ENCODE measurements at places on chromosomes 6 and 20.
A peak's percentile ranks its signal among the peaks of the same experiment; 100 is the strongest.

- DNase-seq: no peak
These were observed 243.7 kb downstream of the UTRN start for GRCh38 chr6:144528743-144529425.

DNA sequence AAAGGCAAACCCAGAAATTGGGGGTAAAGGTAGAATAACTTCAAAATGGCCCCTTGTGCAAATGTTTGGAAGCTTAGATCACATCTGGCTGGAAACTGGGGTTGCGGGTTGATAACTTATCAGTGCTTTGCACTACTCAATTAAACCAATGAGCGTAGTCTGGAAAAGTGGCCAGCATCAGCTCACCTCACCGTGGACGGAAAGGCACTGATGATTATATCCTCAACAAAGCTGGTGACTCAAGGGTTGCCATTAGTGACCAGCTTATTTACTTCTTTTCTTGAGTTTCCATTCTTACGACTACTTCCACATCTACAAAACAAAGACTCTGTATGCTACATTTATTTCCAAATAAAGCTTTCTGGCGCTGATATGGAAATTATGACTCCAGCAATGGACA lies 198.5 kb upstream of the HEY2 start:
- DNase-seq: no peak

DNA sequence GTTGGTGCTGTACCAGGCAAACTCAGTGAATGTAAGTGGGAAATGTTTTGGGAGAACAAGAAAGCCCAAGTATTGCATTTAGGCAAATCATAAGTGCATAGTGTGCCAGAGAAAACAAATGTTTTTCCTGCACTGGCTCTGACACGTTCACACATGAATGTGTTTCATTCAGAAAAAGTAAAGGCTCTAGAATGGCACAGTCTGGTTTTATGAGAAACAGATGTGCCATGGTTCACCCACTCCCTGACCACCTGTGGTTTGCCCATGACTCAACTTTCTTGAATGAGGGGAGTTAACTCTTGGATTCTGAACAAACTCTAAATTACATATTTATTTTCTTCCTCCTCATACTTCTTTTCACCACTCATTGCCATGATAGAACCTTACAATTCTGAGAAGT lies 126.9 kb downstream of the KCNQ5 start:
- DNase-seq: no peak

DNA sequence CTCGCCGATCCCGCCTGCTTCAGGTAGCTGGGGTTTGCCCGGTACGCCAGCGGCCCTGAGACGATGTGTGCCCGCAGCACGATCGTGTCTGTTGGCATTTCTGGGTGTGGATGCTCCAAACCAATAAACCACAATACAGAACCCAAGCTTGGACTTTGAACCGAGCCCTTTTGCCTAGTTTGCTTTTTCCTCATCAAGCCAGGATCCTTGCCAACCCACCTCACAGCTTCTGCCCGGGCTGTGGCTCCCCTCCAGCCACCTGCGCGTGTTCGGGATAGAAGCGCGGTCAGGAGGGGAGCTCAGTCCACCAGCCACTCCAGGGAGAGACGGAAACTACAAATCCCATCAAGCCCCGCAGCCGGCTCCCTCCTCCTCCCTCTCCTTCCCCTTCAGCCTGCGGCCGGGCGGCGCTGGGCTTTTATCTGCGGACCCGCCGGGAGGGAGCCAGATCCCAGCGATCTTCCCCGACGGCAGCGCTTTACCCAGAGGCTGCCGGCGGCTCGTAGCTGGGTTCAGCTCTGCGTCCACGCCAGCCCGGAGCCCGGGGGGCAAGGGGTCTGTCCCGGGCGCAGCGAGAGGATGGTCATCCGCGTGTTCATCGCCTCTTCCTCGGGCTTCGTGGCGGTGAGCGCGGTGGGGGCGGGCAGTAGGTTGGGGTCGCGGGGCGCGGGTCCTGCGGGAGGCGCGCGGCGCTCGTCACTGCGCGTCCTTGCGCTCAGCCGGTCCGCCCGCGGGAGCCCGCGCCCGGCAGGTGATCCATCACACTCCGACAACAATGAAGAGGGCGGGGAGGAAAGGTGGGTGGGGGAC lies at the start of gene SH3BGRL2:
SH3BGRL2 (plus strand) TSS at position 447 of the 810 bp plus-strand sequence; CDS start at position 580, 133 bp downstream.
- DNase-seq: peak; percentile 28

- no peak for DNase-seq
These were observed 344.3 kb downstream of the SAMD5 start for GRCh38 chr6:147852772-147853171.

- DNase-seq: no peak
These were observed 613.5 kb downstream of the PHF3 start for GRCh38 chr6:64249115-64249514.

- no peak for DNase-seq
These were observed 56.1 kb upstream of the NKAIN2 start for GRCh38 chr6:123747515-123747914.

GRCh38 chr6:168671863-168672546 lies 231.0 kb downstream of the SMOC2 start:
- DNase-seq: no peak

GRCh38 chr20:44296011-44296410 lies 15.0 kb downstream of the FITM2 start:
- DNase-seq: no peak

GRCh38 chr6:11141295-11141694 lies 29.8 kb upstream of the ERVFRD-1 start:
- DNase-seq: no peak

GRCh38 chr20:61353261-61354000 lies 101.4 kb downstream of the CDH4 start:
- DNase-seq: no peak

DNA sequence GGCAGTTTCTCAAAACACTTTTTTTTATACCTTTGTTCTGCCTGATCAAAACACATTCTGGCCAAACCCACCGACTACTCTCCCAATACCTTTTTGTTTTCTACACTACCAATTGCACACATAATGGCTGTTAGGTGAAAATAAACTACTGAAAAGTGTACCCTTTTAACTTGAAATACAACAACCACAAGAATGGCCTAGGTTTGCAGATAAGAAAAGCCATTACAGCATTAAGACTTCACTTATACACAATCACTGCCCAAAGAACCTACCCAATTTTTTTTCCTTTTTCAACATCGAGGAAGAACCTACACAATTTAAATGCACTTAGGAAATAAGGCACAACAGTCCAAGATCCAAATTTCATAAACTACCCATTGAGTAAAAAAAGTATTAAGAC lies 1.8 kb downstream of the SEC63 start:
- DNase-seq: no peak

DNA sequence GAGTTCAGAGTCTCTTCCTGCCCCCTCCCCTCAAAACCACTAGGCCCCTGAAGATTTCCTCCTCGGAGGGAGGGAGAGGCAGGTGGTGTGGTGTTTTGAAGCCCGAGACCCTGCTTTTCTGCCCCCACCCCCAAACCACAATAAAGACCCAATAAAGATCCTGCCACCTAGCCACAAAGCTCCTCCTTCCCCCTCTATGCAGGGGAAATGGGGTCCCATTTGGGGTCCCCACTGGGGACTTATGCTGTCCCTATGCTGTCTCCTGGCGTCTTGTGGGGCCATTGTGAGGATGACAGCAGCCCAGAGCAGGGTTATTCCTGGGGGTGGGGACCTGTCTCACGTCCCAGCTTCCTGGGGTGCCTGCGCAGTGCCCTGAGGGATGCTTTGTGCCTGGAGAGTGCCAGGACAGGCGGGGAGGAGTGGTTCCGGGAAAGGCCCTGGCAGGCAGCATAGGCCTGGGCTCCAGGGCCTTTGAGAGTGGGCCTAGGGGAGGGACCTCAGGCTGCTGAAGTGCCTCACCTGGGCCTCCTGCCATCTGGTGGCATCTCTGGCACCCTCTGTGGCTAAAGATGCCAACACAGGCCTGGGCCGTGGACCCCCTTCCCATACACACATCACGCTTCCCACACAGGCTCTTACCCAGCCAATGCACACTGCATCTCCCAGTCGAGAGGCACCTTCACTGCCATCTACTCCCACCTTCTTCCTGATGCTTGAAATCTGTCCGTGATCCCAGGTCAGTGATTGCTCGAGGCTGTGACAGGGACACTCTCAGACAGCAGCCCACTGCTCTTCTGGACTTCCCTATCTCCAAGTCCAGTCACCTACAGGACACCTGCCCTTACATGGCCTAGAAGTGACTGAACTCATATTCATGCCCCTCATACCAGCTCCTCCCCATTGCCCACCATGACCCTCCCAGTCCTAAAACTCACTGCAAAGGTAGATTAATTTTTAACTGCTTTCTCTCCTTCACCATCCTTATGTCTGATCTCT lies 7.9 kb upstream of the ARMC12 start:
- peak; percentile 57 for DNase-seq

GRCh38 chr6:167826896-167827582 lies at the start of gene AFDN:
Gene AFDN, plus strand, starts transcription at chr6:167826911. Its CDS starts 222 bp downstream, at chr6:167827133.
- no peak for DNase-seq

DNA sequence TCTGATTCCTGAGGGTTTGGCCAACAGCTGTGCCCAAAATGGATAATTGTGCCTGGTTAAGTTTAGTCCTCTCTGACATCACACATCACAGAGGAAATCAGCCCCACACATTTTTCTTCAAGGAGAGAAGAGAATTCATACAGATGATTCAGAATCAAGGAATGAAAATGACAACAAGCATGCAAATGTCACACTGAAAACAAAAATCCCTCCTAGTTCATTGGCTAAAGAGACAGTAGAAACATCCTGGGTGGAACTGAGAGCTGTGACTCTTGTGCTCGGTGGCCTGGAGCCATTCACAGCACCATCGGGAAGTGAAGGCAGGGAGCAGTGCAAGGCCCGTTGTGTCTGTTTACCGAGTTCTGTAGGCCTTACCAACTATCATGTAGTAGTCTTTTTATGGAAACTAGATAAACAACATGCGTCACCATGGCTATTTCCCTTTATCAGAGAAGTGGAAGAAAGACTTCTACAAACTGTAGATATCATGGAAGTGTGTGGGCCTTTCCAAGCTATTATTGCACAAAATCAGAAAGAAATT lies 81.7 kb upstream of the TENT5A start:
- no peak for DNase-seq

GRCh38 chr20:59163631-59164530 lies at the start of gene ZNF831:
Gene ZNF831, plus strand, starts transcription at chr20:59163821. Its CDS starts 27,199 bp downstream, at chr20:59191020.
- DNase-seq: peak; percentile 56

DNA sequence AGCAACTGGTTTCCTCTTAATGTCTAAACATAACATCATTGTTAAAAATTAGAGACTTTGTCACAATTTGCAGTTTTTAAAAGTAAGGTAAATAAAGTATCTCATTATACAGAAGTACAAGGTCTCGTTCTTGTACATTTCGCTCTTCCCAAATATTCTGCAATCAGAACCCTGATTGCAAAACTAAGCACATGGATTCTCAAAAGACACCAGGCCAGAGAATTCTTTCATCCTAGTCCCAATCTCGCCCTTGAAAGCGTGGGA lies 355 bp upstream of the AKAP7 start:
- no peak for DNase-seq

- no peak for DNase-seq
These were observed 159.0 kb upstream of the BEND3 start for GRCh38 chr6:107274288-107274687.

GRCh38 chr6:8082954-8083858 lies 19.0 kb upstream of the BLOC1S5 start:
- DNase-seq: no peak

DNA sequence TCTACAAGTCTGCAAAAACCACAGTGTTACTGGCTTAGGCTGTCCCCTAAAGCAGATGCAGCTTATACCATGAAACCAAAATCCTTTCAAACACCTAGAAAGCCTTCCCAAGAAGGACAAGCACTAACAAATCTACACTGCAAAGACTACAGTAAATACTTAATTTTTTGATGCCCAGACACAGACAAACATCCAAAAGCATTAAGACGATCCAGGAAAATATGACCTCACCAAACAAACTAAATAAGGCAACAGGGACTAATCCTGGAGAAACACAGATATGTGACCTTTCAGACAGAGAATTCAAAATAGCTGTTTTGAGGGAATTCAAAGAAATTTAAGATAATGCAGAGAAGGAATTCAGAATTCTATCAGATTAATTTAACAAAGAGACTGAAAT lies 423.5 kb downstream of the COL12A1 start:
- DNase-seq: no peak

DNA sequence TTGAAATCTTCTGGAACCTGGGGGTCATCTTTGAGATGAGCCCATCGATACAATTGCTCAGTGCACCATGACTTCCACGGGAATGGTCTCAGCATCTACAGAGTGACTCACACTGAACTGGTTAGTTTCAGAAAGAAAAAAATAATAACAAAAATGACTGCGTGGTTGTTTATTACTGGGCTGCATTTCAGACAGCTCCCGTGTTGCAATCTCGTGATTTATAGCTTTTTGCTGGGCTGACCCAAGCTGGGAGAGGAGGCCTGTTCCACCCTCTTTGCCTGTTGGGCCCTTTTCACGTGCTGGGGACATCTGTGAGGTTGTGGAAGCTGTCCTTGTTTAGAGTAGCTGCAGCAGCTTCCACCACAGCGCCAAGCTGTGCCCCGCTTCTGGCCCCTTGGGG lies 225.5 kb downstream of the BMP7 start:
- no peak for DNase-seq

GRCh38 chr20:47487175-47487917 lies 14.3 kb upstream of the NCOA3 start:
- peak; percentile 82 for DNase-seq

DNA sequence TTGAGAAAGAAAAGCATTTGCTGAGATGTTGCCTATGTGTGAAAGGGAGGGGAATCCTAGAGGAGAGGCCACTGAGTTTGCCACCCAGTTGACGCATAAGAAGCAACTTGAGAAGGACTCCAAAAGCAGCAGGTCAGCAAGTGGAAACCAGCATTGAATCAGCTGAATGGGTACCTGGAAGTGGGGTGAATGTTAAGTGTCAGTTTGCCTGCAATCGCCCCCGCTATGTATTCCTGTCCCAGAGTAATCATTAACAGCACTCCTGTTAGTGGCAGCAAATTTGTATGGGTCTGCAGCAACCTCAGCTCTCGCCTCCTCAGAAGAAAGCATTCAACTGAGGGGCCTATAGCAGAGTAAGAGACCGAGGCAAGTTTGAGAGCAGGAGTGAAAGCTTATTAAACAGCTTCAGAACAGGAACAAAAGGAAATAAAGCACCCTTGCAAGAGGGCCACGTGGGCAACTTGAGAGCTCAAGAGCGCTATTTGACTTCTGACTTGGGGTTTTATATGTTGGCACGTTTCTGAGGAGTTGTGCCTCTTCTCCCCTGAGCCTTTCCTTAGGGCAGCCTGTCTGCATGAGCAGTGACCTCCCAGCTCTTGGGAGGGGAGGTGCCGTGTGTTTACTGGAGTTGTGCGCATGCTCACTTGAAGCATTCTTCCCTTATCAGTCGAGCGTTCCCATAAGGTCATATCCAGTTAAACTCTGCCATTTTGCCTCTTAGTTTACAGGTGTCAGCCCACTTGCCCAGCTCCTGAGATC lies 122.6 kb upstream of the PHACTR1 start:
- DNase-seq: no peak

DNA sequence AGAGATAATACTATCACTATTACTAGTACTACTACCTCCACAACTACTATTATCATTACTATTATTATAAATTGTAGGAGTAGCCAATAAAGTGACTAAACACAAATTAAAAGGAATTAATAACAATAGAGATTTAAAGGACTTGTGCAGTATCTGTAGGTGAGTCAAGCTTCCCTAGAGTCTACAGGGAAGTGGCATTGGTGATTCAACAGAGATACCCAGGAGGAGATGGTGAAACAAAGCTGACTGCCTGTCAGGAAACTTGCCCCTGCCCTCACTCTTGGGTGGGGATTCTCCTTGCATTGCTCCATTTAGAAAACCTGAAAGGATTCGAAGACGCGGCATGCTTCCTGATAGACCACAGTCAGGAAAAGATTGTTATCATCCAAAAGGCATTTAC lies 23.3 kb upstream of the BCLAF1 start:
- no peak for DNase-seq

Data from activated CD8-positive, alpha-beta T cell treated with anti-CD3 and anti-CD28 coated beads, Interleukin-2, amount 10 ng/mL, durations not matched to agents 7 days and 5 days (primary cell).